ENCODE measurements at places on chromosomes 7 and 10.

DNA sequence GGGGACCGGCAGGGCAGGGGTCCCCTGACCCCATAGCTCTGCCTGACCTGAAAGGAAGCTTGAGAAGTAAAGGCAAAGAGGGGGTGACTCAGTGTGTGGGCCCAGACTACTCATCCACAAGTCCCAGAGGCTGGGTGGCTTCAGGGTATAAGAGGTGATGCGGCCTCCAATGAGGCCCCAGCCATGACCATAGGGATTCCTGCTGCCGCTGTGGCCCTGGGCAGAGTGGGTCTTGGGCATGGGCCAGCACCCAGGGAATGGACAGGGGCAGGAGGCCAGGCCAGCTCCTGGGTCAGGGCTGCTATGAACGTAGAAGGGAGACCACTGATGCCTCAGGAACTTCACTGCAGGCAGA is 64.4 kb upstream of the EBF3 start:
- DNase-seq, result no peak

GRCh38 chr7:82623812-82624211 is 180.2 kb upstream of the CACNA2D1 start:
- DNase-seq, result no peak

- DNase-seq, result no peak
Measured at GRCh38 chr7:153370092-153370491, 610.5 kb downstream of the ACTR3B start.

- no peak for DNase-seq
Measured at GRCh38 chr7:30708983-30709382, 26.7 kb upstream of the CRHR2 start.

GRCh38 chr7:142303650-142304049 is 45.8 kb upstream of the PRSS58 start:
- no peak for DNase-seq

DNA sequence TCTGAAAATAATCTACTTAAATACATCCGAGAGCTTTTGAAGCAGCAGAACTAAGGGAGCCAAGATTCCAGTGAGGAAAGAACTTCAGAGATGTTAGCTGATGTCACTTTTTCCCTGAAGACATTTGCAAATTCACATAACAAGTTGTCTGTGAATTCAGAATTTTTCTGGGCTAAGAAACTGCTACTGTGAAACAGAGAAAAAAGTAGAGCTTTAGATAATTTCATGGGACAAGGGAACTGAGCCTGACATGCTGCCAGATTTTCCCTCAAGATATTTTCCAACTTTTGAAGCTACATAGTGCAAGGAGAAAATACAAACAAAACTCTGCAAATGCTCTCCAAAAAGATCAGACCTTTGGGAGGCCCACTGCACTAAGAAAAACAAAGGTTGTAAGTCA is 484.2 kb downstream of the ANKRD7 start:
- no peak for DNase-seq

DNA sequence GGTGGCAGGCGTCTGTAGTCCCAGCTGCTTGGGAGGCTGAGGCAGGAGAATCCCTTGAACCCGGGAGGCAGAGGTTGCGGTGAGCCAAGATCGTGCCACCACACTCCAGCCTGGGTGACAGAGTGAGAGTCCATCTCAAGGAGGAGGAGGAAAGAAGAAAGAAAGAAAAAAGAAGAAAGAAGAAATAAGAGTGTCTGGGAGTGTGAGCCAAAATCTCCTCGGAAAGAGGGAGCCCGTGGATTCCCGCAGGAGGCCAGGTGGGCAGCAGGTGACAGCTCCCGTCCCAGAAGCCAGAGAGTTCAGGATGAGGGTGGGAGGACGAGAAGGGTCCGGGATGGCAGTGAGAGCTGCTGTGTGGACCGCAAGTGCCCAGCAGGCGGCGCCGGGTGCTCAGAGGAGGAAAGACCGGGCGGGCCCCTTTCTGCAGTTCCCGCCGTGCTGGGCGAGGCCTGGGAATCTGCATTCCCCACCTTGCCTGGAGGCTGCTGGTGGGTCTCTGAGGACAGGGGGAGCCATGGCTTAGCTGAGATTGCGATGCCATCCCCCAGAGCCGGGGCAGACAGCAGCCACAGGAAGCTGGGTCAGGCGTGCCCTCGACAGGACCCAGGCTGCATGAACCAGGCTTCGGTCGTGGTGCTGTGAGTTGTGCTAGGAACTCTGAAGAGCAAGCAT is 17.1 kb upstream of the AMZ1 start:
- peak; percentile 72 for DNase-seq

GRCh38 chr10:21993360-21994001 is 10.0 kb downstream of the DNAJC1 start:
- peak; percentile 28 for DNase-seq

GRCh38 chr10:96840841-96841518 is 8.9 kb downstream of the LCOR start:
- no peak for DNase-seq

DNA sequence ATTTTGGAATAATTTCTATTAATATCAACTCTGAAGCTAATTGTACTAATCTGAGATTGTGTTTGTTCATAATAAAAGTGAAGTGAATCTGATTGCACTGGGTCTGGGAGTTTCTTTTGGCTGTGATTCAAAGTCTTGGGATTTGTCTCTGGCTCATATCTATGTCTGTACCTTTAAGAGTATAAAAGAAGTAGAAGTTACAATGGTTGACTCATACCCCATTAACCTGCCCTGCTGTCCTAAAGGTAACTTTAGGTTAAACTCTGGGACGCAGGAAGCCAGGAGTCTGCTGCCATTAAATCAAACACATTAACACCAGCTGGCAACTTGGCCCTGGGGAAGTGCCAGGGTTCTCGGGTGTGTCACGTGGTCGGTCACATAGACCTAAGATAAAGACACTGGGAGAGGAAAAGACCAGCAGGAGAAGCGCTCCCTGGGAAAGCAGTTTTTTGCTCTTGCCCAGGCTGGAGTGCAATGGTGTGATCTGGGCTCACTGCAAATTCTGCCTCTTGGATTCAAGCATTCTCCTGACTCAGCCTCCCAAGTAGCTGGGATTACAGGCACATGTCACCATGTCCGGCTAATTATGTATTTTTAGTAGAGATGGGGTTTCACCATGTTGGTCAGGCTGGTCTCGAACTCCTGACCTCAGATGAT is 17.8 kb downstream of the SCD start:
- DNase-seq, result peak; percentile 15

DNA sequence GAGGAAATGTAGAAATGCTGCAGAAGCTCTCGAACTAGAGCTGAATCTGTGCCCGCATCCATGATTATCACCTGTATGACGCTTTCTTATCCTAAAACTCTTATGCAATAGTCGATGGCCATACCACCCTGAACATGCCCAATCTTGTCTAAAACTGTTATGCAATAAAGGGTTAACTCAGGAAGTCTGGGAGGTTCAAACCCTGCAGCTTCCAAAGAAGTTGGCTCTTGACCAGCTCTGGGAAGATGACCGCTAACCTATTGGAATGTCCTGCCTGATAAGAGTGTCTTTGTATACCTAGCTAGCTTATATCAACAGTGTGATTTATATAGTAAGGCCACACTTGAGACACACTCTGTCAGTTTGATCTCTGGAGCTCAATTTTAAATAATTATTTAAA is 3.4 kb upstream of the C10orf88 start:
- DNase-seq, result no peak

GRCh38 chr10:49610114-49610457 is at the start of gene SLC18A3:
Gene SLC18A3, plus strand, starts transcription at chr10:49610310. Its CDS starts 431 bp downstream, at chr10:49610741.
- peak; percentile 71 for DNase-seq

DNA sequence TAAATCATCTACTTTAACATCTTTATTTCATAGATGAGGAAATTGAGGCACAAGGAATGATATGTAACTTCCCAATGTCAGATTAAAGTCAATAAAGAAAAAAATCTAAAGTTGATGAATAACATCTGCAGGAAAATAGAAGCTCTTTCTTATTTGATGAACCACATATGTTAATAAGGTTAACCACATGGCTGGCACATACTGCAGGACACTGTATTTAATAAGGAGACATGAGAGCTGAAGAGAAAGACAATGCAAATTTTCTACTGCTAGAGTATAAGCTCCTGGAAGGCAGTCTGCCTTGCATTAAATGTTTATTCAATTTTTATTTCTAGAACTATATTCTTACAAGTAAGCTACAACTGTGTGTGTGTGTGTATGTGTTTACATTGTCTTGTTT is 4.4 kb downstream of the RAB11FIP2 start:
- DNase-seq, result no peak

- DNase-seq, result no peak
Measured at GRCh38 chr7:90178166-90178565, 23.9 kb downstream of the STEAP1 start.

DNA sequence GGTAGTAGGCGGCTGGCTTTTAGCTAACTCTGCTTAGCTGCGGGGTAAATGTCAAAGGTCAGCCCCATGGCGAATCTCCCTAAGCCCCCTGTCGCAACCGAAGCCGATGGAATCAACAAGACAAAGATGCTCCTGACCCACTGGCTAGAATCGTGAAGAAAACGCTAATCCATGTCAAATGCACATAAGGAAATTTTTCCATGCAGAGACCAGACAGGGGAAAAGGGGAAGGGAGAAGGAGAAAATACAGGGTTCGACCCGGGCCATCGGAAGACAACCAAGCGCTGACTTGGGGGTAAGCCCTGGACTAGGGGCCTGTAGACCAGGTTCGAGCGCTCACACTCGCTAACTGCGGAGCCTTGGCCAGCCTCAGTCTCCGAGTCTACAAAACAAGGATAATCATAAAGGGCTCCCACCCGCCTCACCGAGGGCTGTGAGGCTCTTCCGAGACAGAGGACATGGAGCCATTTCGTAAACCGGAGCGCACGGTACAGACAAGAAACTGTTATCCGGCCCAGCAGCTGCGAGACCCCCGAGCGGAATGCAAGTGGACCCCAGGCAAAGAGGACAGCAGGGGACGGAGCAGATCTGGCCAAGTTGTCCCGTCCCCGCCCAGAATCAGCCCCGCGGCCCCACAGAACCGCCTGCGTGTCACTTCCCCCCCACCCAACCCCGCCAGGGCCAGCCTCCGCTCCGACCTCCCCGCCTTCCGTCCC is 507 bp downstream of the SAR1A start:
- no peak for DNase-seq

GRCh38 chr7:155878674-155879073 is 66.4 kb upstream of the SHH start:
- DNase-seq, result no peak

DNA sequence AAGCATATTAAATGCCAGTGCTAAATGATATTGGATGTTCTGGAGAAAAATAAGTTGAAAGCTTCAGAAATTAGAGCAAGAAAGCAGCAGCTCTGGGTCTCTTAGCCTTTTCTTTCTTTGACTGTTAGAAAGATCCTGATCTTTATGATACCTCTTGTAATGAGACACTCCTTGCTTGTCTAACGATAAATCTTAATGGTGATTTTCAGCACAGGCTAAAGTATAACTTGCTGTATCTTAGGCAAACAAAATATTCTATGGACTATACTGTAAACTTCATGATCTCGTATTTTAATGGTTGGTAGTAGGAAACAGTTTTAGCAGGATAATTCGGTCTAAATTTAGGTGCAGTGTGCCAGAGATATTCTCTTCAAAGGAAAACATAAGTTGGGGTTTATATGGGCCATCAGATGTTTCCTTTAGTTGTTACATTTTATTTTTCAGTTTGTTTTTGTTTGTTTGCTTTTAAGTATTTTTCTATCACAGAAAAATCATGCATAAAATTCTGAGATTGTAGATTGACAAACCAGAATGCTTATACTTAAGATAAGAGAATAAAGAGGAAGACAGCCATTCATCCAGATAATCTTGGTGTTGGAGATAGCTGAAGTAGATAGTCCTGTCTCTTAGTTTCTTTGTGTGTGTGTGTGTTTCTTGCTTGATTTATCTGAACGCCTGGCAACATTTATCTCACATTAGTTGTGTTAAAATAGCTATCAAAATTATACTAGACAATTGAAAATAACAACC is 4.7 kb downstream of the CASD1 start:
- DNase-seq, result peak; percentile 4

DNA sequence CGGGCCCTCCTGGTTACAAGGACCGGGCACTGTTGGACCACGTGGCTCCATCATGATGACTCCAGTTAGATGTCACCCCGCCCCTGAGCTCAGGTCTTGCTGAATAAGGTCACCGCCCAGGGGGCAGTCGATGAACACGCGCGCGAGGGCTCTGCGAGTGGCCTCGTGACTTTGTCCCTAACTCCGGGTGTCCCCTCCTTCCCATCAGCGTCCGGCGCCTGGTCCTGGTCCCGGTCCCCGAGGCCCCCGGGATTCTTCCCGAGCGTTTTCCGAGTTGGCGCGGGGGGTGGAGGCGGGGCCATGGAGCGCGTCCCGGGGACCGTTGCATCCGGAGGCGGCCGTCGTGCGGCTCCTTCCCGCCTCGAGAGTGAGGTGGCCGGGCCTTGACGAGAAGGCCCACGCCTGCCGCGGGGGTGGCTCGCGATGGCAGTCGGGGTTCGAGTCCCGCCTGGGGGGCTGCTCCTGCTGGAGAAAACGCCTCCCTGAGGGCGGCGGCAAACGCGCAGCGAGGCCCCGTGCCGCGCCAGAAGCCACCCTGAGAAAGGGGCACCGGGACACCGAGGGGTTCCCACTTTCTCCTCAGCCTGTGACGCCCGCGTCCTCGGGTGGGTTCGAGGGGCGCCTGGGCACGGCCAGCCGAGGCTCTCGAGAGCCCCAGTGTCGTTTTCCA is 569 bp upstream of the NPTX2 start:
- DNase-seq, result no peak

GRCh38 chr10:71316786-71317160 is 2.3 kb upstream of the SLC29A3 start:
- DNase-seq, result no peak

DNA sequence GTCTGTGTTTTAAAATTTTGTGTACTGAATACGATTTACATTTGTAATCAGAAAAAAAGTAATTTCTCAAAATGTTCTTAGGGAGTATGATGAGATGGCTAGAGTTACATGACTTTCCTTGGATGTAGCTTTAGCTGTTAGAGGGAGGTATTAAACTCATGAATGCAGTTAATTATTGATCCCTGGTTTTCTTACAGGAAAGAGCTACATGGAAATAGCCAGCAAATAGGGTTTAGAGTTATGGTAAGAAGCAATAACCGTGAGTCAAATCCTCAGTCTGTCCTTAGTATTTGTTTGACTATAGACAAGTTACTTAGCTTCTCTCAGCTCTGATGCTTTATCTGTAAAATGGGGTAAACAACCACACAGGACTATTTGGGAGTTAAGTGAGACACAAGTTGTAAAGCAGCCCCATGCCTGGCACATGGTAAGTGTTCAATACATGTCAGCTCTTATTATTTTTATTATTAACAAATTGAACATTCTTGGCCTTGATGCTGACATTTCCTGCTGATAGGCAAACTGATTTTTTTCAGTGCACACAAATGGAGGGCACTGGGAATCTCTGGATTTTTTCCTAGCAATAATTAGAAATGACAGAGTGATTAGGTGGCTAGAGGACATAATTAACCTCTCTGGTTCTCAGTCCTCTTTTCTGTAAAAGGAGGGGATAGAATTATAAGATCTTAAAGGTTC is 204.5 kb upstream of the PHYHIPL start:
- DNase-seq, result no peak
